ENCODE measurements at places on chromosomes 4 and X.

DNA sequence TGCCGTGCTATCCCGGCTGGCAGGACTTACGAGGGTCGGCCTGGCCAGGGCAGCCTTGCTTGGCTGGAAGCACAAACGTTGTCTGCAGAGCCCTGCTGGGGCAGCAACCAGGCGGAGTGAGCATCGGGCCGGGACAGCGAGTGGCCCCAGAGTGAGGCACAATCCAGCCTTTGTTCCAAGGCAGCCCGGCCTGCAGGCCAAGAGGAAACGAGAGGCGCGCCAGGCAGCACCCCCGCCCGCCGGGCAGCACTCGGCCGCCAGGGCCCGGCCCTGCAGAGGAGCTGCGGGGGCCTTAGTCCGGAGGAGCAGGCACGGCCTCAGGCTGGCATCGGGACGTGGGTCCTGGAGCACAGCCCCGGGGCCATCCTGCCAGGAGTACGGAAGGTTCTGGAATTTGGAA lies 24.1 kb downstream of the FGFRL1 start:
- H3K27ac ChIP-seq, result no peak overlapping the region
- no peaks in the 10 kb centered on the region for H3K4me1 ChIP-seq
- no peaks in the 10 kb centered on the region for H3K27me3 ChIP-seq
- H3K36me3 ChIP-seq, result peaks cover 2% of the 10 kb centered on the region
- no peak for DNase-seq
- H3K4me3 ChIP-seq, result no peak overlapping the region

GRCh38 chrX:154737136-154737535 lies 13.7 kb downstream of the GAB3 start:
- no peak for DNase-seq
- H3K4me1 ChIP-seq, result peaks cover 56% of the 10 kb centered on the region
- no peaks in the 10 kb centered on the region for H3K27me3 ChIP-seq
- peaks cover 6% of the 10 kb centered on the region for H3K36me3 ChIP-seq

GRCh38 chr4:84690481-84690880 lies 107.6 kb downstream of the CDS1 start:
- no peaks in the 10 kb centered on the region for H3K4me1 ChIP-seq
- H3K4me3 ChIP-seq, result no peak overlapping the region
- no peaks in the 10 kb centered on the region for H3K27me3 ChIP-seq
- no peak for DNase-seq

DNA sequence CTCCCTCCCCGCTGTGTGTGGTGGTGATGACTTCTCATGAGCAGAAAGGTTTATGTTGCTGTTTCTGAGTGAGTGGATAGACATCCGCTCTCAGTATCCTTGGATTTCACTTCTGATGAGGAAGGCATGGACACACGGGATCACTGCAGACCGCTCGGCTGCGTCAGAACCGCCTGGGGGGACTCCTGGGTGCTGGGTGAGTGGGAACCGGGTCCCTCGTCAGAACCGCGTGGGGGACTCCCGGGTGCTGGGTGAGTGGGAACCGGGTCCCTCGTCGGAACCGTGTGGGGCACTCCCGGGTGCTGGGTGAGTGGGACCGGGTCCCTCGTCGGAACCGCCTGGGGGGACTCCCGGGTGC lies 9.0 kb downstream of the CTBP1 start:
- no peak for DNase-seq
- H3K4me3 ChIP-seq, result no peak overlapping the region
- H3K27me3 ChIP-seq, result no peaks in the 10 kb centered on the region
- peaks cover 31% of the 10 kb centered on the region for H3K36me3 ChIP-seq
- H3K4me1 ChIP-seq, result peaks cover 29% of the 10 kb centered on the region
